CMK (cell line): ENCODE measurements at places on chromosomes 12 and 14.

GRCh38 chr14:88069677-88070076 is 64.7 kb downstream of the GPR65 start:
- DNase-seq = no peak

DNA sequence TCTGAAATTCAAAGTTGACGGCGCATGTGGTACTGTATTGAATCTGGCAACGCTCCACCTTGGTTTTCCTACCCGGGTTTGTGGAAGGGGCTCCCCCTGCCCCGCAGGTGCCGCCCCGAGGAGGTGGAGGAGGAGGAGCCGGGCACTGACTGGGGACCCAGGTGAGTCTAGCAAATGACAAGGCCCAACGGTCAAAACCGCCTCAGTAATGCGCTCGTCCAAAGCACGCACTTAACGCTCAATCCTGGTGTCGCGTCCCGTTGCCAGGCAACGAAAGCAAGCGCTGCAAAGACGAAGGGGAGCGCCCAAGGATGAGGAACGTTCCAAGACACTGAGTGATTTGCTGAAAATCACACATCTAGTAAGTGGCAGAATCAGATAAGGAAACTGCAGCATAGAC is 24.0 kb upstream of the CLEC4E start:
- DNase-seq = no peak

- peak; percentile 2 for DNase-seq
These were observed 43.3 kb upstream of the NT5DC3 start for GRCh38 chr12:103884316-103884715.

GRCh38 chr12:124564232-124564958 is 3.0 kb downstream of the NCOR2 start:
- DNase-seq = no peak

- no peak for DNase-seq
These were observed 24.9 kb downstream of the DGLUCY start for GRCh38 chr14:91138511-91139359.

DNA sequence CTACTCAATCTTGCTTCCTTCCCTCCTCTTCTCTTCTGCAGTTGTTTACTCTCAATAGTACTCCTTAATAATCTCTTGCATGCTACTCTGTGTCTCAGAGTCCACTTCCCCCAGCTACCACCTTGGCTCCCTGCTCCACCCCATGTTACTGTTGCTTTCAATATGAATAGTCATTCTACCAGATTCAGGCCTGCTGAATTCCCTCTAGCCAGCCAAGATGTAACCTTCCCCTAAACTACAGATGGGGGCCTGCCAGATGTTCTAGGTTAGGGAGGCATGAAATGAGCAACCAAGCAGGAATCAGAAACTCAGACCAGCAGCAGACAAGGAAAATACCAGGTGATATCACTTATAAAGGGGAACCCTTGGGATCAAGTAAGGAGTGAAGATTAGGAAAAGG is 392.1 kb upstream of the DDHD1 start:
- DNase-seq = no peak

- DNase-seq = no peak
These were observed 60.0 kb downstream of the ITPK1 start for GRCh38 chr14:93055651-93056115.

DNA sequence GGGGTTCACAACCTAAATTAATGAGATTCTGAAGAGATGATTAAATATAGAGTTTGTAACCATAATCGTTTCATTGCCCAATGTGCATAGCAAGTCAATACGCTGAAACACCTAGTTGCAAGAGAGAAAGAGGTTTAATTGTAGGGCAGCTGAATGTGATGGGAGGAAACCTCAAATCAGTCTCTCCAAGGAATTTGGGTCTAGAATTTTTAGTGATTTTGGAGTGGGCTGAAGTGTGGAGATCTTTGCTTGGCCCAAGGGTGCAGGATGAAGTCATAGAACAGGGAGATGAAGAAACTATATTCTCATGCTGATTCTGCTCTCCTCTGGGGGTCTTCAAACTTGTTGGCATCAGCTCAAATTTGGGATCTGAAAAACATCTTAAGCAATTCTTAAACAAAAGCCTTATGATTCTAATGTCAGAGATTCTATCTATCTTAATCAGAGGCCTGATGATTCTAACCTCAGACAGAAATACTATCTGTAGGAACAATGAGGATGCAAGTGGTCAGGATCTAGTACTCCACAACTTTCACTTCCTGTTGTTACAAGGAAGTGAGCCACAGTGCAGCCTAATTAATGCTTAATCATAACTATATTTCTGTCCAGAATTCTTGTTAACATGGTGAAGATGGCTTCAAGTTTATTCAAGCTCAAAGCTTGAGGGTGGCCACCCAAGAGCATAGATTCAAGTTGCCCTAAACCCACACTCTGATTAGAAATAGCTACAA is 80.2 kb upstream of the FUT8 start:
- DNase-seq = peak; percentile 51
